NCI-H187 treated with DMSO at 0.1 percent for 48 hours (cell line): ENCODE measurements at places on chromosomes 3 and 15.

GRCh38 chr3:151709847-151710246 lies 23.9 kb upstream of the AADACL2 start:
- DNase-seq = no peak

DNA sequence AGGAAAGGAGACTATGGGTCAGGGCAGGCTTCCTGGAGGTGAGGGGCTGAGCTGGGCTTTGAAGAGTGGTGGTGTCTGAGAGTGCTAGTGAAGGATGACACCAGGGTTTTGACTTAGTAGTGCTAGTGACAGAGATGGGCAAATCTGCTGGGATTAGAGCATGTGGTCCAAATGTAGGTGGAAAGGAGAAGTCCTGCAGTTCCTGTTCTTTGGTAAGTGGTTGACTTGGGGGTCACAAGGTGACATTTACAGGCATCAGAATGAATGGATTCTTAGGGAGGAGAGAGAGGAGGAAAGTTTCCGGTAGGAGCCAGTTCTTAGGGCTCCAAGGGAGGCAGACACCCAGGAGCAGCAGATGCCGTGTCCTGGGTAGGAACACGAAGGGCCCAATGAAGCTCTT lies 796 bp upstream of the DOCK3 start:
- no peak for DNase-seq

GRCh38 chr15:73436613-73437012 lies 6.4 kb upstream of the REC114 start:
- DNase-seq = no peak

- no peak for DNase-seq
Observed at GRCh38 chr3:4741106-4741403, 238.2 kb upstream of the BHLHE40 start.

- no peak for DNase-seq
Observed at GRCh38 chr3:67239353-67239752, 241.2 kb downstream of the KBTBD8 start.

DNA sequence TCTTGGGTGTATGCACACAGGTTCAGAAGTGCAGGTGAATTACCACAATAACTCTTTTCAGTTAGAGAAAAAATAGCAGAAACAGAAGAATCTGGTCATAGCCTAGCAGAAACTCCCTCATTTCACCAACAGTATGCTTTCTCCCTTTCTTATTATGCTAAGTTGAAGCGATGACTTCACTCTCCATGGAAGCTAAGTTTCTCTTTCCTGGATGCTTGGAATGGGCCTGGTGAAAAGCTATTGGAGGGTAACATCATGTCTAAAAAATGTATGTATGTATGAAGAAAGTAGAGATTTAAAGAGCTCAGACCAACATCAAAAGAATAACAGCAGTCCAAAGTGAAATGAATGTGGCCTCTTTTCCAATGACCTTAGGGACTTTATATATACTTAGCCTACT lies 145.5 kb downstream of the TIGIT start:
- DNase-seq = no peak

DNA sequence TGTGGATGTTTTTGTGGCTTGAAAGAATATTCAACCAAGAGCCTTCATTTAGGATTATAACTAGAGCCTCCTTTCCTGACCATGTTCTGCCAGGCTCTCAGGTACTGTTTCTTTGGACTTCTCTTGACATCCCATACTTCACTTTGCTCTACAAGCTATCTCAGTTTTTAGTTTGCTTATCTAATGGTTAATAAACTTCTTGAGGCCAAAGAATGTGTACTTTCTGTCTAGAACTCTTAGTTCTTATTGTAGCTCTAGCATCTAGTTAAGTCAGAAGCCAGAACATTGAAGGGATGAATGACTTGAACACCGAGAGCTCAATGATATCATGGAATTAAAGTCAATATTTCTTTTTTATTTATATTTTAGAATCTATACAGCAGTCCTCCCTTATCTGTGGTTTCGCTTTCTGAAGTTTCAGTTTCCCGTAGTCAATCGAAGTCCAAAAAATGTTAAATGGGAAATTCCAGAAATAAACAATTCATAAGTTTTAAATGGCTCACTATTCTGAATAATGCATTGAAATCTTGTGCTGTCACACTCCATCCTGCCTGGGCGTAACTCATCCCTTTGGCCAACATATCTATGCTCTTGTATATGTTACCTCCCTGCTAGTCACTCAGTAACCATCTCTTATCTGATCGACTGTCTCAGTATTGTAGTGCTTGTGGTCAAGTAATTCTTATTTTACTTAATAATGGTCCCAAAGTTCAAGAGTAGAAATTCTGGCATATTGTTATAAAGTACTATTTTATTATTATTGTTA lies 368.6 kb upstream of the RBMS3 start:
- no peak for DNase-seq

GRCh38 chr3:88141458-88142083 lies 8.2 kb upstream of the C3orf38 start:
- no peak for DNase-seq

DNA sequence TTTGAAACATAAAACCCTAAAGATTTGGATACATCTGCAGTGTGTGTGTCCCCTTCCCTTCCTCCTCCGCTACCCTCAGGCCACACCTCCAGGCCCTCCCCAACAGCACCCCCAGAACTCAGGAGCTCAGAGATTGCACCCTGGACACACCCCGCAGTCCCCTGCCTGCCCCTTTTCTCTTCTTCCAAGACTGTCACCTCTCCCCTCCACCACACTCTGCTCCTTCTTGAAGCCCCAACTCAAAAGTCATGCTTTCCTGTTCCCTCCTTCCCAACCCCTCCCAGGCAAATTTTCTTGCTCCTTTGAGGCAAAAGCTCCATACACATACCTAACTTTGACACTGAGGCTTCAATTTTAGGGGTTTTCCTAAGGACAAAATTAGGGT lies 285.7 kb upstream of the STT3B start:
- DNase-seq = no peak

- DNase-seq = no peak
Observed at GRCh38 chr3:31543375-31543774, 10.7 kb downstream of the STT3B start.

DNA sequence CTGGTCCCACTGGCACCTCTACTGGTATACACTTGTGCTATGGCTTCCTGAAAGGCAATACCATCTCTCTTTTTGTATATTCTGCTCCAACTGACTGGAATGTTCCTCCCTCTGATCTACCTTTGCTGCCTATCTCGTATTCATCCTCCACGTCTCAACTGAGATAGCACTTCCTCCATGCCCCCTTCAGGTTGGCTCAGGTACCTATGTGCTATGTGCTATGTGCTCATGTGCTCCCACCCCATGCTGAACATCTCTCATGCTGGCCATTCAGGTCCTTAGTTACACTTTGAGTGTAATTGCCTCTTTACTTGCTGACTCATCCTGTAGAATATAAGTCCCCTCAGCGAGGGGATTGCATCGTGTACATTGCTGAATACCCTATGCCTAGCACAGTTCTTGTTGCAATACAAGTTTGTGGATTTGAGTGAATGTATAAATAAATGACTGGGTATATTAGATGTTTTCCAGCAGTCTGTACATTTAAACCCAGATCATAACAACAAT lies 156.9 kb downstream of the SOX2 start:
- no peak for DNase-seq

DNA sequence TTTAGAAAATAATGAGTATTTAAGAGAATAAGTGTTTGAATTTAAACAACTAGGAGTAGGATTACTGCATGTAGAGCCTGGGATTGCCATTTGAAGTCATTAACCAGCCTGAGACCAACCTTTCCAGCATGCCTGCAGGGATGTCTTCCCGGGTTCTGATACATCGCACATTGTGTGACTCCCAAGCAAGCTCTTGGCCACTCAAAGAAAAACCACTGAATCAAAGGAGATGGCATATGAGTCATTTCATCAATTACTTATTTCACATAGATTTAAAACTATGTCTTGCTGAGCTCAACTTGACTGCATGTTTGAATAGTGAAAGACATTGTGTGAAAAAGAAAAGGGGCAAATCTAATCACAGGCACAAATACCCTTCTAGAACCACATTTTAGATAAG lies 15.0 kb upstream of the THBS1 start:
- DNase-seq = no peak

- no peak for DNase-seq
Observed at GRCh38 chr15:100210338-100210737, 131.4 kb downstream of the ADAMTS17 start.

GRCh38 chr3:27114684-27115083 lies 254.5 kb downstream of the NEK10 start:
- DNase-seq = no peak

DNA sequence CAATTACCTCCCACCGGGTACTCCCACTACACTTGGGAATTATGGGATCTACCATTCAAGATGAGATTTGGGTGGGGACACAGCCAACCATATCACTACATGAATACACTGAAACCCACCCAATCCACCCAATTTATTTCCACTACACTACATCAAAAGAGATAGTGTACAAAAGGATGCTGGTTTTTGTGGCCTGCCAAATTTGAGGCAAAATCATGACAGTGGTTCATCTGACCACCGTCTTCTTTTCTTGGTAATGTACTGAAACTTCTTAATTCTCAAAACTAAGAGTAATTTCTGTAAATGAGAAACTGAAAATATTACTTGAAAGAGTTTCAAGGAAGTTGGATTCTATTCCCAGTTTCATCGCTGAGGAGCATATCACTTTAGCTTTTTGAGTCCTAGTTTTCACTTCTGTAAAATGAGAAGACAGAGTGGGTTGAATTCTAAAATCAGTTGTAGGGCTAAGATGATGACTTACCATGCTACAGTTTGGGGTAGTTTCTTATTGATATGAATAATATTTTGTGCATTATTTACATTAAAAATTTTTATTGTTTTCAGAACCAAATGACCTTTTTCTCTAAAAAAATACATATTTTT lies 360.4 kb upstream of the CNTN6 start:
- no peak for DNase-seq

DNA sequence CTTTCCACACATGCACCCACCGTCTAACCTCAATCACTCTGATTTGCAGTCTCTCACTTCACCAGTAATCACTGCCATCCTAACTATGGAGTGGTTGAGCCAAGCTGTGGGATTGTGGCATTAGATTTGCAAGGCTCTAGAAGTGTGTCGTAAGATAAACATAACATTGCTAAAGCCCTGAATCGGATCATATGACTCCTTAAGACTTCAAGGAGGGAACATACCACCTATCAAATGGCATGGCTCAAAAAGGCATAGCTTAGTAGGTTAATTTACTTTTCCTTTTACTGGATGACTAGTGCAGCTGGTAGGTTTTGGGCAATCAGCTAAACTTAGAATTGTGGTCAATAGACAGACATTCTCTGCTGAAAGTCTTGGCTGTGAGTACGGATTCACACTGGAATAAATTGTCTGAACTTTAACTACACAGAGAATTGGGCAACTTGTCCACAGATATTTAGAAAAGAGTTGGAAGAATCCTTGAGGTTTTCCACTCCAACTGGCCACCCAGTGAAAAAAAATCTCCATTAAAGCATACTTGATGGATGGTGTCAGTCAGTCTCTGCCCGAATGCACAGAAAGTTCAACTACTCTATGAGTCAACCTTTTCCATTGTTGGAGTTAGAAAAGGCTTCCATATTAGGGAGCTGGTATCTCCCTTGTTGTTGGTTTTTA lies 476.7 kb upstream of the CBLB start:
- DNase-seq = no peak

DNA sequence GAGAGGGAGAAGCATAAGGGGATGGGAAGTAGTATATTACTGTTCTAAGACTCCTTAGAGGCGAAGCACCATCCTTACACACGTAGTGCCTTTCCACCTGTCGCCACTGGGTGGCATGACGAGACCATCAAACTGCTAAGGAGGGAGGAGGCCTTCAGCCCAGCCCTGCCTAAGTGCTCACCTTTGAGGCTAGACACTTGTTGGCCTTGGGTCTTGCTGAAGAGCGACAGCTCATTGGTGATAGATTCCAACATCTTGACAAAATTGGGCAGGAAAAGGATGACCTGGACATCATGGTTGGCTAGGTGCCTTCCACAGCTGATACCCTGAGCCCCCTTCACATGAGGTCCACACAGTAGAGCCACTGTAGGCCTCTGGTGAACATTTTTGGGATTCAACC lies 19.6 kb downstream of the CLK3 start:
- DNase-seq = no peak

- no peak for DNase-seq
Observed at GRCh38 chr15:34606545-34606944, 23.1 kb upstream of the GOLGA8B start.
